A549 (cell line): ENCODE measurements at places on chromosomes 5 and 9.

DNA sequence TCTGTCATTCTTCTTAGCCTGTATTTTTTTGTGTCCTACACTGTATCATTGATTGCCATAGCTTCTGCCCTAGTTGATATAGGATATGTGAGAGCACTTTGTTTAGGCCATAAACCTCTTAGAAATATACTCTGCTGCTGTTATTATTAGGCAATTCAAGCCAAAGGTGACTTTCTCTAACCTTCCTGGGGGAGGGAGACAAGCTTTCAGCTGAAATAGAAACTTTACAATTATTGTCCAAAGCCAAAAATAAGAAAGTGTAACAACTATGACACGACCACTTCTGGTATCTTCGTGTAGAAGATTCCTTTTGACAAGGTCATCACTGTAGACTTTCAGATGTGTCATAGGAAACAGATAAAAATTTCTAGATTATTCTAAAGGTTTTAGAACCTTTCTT lies 12.2 kb upstream of the CSNK1A1 start:
- no peak for DNase-seq

DNA sequence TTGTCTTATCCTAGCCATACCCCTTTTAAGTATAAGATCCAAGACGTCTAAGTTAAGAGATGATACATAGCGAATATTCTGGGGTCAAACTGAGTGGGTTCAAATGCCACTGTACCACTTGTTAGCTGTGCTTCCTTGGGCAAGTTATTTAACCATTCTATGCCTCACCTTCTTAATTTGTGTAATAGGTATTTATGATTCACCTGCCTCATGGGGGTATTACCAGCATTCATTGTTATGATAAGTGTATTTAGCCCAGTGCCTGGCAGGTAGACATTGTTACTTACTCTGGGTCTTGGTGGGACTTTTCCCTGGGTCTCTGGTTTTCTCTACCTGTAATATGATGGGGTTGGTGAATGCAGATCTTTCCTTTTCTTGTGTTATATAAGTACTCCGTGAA lies 3.8 kb downstream of the LARP1 start:
- no peak for DNase-seq

DNA sequence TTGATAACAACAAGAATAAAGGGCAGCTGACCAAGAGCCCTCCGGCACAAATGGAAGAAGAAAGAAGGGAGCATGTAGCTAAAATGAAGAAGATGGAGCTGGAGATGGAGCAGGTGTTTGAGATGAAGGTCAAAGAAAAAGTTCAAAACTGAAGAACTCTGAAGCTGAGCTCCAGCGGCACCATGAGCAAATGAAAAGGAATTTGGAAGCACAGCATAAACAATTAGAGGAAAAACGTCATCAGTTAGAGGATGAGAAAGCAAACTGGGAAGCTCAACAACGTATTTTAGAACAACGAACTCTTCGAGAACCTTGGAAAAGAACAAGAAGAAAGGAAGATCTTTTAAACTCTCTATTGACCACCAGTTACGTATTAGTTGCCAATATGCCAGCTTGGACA lies 100.9 kb downstream of the GABBR2 start:
- DNase-seq = peak; percentile 4

DNA sequence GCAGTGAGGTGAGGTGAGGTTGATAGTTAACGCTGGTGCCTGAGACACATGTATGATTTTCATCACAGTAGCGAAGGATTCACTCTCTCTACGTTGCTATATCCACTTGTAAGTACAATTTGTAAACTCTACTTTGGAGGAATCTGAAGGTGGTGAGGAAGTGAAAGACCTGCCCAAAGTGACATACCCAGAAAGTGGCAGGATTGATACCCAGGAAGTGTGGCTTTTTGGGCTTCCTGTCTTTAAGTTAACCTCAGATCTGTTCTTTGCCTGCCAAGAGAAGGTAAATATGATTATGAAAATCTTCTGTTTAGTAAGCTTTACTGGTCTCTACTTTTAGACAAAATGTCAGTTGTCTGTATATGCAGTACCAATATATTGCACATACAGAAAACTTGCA lies 143.1 kb downstream of the SH3GL2 start:
- no peak for DNase-seq

GRCh38 chr5:72633041-72633445 lies 125.8 kb upstream of the ZNF366 start:
- DNase-seq = no peak

DNA sequence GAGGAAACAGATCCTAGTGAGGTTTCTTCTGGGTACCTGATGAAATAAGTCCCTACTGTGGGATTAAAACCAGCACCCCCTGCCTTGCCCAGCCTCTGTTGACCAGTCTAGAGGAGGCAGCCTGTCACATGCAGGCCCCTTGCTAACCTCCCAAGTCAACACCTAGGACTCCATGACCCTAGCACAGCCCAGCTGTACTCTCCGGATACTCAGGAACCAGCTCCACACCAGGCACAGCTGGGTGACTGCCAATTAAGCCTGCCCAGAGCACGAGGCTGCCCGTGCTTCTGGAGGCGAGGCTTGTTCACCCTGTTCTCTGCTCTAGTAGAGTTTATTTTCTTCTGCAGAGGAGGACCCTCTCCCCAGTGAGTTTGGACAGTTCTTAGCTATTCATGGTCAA lies 92.5 kb downstream of the SNX24 start:
- no peak for DNase-seq

- DNase-seq = peak; percentile 7
Measured at GRCh38 chr9:127283917-127284497, 19.4 kb downstream of the GARNL3 start.

- DNase-seq = no peak
Measured at GRCh38 chr9:108413809-108414208, 442.0 kb downstream of the ACTL7B start.

GRCh38 chr9:115690786-115691496 lies 462.6 kb upstream of the PAPPA start:
- DNase-seq = peak; percentile 83

DNA sequence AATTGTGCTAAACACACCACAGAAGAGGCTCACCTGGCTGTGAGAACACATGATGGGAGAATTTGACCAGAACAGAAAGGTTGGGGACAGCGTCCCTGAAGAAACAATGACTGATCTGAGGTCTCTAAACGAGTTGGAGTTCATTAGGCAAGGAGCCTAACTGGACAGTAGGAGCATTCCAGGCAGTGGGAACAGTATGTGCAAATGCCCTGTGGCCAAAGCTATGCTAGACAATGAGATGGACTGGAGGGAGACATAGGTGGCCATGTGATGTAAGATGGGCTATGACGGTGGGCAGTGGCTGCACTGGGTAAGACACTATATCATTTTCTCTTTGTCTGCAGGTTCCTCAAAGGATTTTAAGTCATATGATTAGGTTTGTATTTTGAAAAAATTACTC lies 95.1 kb upstream of the ARAP3 start:
- no peak for DNase-seq

GRCh38 chr5:160092514-160092913 lies 26.7 kb downstream of the PWWP2A start:
- no peak for DNase-seq

DNA sequence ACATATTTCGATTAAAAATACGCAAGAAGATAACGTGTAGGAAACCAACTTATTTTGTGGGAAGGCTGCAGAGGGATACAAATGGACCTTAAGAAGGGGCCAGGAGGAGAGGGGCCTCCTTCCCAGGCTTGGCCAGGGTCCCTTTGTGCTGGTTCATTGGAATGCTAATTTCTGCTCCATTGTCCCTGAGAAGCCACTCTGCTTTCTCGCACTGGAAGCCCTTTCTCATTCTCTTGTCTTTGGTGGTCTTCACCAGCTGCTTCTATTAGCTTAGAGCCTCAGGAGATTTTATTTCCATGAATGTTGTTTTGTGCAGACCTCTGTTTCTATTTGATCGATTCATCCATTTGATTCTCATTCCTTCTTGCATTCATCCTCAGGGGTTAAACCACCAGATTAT lies 325.4 kb downstream of the TMEM38B start:
- DNase-seq = no peak

- no peak for DNase-seq
Measured at GRCh38 chr5:137393196-137393993, 105.7 kb downstream of the SPOCK1 start.

GRCh38 chr5:134091626-134092121 lies 22.8 kb upstream of the TCF7 start:
- no peak for DNase-seq

- no peak for DNase-seq
Measured at GRCh38 chr9:100803956-100804355, 224.6 kb upstream of the PLPPR1 start.

DNA sequence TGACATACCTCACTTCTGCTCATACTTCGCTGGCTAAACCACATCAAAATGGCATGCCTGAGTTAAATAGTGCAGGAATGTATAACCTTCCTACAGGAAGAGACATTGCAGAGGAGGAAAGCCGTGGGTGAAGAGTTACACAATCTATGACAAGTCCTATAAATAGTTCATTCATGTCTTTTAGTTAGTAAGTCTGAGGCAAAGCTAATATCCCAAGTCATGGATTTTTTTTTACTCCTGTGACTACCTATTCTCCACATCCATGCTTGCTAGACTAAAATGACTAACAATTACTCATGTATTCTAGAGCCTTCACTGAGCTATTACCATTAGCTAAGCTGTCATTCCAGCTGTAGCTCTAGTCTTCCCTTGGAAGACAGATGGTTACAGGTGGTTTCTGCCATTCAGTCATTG lies 391.3 kb downstream of the NR2F1-AS1 start:
- DNase-seq = peak; percentile 18

GRCh38 chr9:136372561-136373299 lies 739 bp downstream of the CARD9 start:
- no peak for DNase-seq

GRCh38 chr5:176166427-176166826 lies 71.8 kb upstream of the SIMC1 start:
- no peak for DNase-seq

DNA sequence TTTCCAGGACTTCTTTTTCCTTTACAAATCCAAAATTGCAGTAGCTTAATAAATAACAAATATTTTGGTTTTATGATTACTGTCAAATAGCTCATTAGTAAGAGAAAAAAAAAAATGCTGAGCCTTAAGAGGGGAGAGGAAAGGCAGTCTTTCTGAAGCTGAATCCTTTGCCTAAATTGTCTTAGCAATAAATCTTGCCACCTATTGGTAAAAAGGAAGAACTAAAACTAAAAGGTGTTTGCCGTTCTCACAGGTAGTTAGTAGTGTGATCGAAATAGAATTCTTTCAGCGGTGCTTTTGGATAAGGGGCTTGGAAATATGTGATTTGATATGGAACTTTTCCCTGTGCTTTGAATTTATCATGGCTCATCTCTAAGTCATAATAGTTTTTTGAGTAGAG lies 31.2 kb downstream of the PIK3R1 start:
- no peak for DNase-seq

- DNase-seq = no peak
Measured at GRCh38 chr5:81269751-81270393, 31.5 kb upstream of the ZCCHC9 start.

DNA sequence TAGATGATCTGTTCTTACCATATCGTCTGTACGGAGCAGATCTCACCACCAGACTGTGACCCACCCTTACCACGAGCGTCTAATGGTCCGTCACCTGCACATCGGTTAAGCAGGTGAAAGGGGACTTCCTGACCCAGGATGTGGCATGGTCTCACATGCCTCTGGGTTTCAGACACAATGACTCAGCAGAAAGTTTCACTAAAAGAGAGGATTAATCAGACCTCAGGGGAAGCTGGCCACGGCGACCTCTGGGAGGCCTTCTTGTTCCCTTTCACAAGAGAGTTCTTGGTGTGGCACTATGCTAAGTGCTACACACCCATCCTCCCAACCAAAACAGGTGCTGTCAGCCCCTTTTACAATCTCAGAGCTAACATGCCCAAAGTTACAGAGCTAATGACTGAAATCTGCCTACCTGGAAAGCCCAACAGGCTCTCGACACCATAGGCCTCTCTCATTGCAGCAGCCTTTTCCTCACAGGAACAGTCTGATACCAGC lies 41.6 kb downstream of the ADAMTS12 start:
- DNase-seq = no peak

DNA sequence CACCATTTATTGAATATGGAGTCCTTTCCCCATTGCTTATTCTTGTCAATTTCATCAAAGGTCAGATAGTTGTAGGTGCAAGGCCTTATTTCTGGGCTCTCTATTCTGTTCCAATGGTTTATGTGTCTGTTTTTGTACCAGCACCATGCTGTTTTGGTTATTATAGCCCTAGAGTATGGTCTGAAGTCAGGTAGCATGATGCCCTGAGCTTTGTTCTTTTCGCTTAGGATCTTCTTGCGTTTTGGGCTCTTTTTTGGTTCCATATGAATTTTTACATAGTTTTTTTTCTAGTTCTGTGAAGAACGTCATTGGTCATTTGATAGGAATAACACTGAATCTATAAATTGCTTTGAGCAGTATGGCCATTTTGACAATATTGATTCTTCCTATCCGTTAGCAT lies 40.2 kb upstream of the IFNE start:
- DNase-seq = no peak

DNA sequence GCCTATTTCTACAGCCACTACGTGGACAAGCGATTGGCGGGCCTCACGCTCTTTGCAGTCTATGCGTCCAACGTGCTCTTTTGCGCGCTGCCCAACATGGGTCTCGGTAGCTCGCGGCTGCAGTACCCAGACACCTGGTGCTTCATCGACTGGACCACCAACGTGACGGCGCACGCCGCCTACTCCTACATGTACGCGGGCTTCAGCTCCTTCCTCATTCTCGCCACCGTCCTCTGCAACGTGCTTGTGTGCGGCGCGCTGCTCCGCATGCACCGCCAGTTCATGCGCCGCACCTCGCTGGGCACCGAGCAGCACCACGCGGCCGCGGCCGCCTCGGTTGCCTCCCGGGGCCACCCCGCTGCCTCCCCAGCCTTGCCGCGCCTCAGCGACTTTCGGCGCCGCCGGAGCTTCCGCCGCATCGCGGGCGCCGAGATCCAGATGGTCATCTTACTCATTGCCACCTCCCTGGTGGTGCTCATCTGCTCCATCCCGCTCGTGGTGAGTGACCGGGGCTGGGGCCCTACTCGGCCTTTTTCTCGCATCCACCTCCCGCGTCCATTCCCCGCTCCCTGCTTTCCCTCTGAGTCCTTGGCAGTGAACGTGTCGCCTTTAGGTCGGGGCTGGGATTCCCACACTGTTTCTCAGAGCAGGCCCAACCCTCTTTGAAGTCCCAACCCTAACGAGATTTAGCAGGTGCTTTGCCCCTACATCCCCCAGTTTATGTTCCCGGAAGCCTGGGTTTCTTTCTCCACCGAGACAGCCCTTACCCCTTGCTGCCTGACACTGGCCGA lies 1.8 kb downstream of the PTGER4 start:
- DNase-seq = no peak
